ENCODE measurements at places on chromosomes 4 and X. TPM values are rescaled to one million over a fixed set of nuclear protein-coding genes. Genes with fewer than 3 reads are reported as not detected.

GRCh38 chrX:148620023-148620422 lies 119.6 kb downstream of the AFF2 start:
- no peak for DNase-seq

DNA sequence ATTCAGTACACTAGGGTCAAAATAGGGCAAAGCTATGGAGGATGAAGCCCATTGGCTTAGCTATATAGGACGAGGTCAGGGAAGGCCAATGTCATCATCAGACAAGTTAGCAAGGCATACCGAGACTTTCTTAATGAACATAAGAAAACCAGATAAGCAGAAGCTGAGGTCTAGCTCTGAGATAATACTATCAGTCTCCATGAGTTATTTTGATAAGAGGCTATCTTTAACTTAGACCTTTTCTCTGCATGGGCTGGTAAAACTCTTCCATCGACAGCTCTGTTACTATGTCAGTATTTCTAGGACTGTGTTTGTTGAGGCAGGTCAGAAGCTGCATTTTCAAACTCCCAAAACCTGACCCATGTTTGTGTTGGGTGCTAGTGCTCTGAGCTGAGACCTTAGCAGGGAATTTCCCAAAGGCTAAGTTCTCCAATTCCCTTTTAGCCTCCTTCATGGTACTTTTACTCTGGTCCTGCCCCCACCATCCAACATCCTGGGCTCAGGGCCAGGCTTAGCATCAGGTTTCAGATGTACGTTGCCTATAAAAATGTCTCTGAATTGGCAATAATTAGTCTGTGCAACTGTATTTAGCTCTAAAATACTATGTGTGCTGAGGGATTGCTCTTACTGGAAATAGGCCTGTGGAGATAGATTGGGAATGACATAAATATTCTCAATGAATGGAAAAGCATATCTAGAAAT lies 29.3 kb upstream of the LRAT start:
- peak; percentile 23 for DNase-seq

- peak; percentile 56 for DNase-seq
These were observed 2.4 kb upstream of the RAB40AL start for GRCh38 chrX:102934624-102935023.

DNA sequence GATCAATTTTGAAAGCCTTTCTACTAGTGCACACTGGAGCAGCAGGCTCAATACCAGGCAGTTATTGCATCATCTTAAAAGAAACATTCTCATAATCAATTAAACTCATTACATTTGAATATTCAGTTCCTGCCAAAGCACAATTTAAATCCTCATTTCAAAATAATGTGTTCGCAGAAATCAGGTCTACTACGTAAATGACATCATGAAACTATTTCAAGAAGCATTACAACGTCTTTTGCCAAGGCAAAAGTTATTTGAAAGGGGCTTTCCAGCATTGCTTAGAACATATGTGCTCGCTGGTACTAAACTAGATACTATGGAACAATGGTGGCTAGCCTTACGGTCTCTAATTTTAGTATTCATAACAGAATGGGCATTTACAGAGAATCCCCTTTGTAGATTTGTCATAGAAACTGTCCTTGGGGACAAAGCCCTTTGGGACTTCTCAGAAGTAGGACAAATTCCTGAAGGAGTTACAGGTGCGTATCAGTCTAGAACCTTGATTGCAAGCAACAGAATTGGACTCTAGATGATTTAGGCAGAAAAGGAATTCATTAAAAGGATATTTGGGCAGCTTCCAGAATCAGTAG lies 27.6 kb upstream of the HUWE1 start:
- no peak for DNase-seq

GRCh38 chr4:59818656-59819055 lies 1381.5 kb upstream of the ADGRL3 start:
- DNase-seq: no peak

- no peak for DNase-seq
These were observed 20.9 kb downstream of the LRRC66 start for GRCh38 chr4:51999250-51999649.

DNA sequence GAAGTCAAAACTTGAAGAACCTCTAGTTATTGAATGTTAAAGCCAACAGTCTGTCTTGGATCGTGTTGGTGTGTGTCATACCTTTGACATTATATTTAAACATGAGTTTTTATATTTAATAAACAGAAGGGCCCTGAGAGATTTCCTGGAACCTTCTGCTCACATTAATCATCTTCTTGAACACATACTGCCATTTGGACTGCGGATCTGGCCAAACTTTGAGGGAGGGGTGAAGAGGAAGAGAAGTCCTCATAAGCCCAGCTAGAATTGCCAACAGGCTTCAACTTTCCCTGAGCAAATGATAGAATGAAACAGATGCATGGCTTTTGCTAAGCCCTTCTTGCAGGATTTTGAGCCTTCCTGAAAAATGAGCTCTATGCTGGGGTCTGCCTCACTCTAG lies 27.4 kb downstream of the CCKAR start:
- DNase-seq: no peak

- DNase-seq: peak; percentile 56
These were observed 12.8 kb upstream of the ELOVL6 start for GRCh38 chr4:110211007-110211769.

DNA sequence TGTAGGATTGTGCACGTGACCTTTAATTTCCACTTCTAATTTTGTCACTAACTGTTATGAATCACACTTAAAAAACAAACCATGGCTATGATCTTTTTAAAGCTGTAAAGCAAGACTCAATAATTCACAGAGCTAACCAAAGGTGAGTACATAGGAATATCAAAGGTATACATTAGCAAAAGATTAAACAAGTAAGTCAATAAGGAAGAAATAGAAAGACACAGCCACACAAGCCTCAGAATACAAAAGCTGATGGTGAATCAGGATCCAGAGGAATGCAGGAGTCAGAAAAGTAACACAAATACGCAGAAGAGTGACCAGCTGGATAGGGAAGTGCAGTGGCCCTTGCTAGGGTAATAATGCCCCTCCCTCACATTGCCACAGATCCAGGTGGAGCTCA lies 943.6 kb downstream of the DMD start:
- no peak for DNase-seq

DNA sequence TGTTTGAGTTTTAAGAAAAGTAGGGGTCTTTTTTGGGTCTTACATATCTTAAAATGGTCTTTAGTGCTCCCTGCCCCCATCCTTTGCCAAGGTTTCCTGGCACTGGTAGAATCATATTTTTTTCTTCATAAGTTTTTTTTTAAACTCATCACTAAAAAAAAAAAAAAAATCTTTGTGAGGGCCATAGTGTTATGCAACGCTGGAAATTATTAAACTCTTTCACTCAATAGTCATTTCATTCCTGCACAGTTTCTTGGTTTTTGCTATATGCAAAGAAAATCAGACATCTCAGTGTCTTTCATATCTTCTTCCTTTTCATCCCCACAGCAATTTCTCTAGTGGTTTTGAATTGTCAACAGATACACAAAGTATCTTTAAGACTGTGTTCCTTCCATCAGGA lies 95.6 kb downstream of the TMA16 start:
- DNase-seq: no peak

GRCh38 chr4:6877067-6877466 lies 32.6 kb upstream of the TBC1D14 start:
- DNase-seq: no peak

DNA sequence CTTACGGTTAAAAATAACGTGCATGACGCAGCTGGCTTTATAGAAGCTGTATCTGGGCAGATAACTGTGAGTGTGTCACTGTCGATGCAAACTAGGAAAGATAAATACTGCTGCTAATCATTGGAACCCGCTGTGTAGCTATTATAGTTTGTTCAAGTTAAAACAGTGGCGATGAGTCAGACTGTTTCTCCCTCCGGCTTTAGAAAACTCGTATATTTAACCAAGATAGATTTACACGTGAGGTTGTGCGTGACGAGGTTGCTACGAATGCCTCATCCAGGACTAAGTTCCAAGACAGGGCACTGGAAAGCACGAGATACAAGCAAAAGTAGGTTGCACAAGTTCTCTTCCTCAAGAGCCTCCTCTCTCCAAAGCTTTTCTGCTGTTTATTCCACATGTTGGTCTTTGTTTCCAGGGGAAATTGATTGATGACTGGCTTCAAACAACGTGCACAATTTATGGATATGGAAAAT lies 270.7 kb downstream of the FBXW7 start:
- peak; percentile 84 for DNase-seq

The CT45A2 gene
- not detected for total RNA-seq

GRCh38 chrX:119073911-119074310 lies 1.1 kb downstream of the CT47C1 start:
- no peak for DNase-seq

DNA sequence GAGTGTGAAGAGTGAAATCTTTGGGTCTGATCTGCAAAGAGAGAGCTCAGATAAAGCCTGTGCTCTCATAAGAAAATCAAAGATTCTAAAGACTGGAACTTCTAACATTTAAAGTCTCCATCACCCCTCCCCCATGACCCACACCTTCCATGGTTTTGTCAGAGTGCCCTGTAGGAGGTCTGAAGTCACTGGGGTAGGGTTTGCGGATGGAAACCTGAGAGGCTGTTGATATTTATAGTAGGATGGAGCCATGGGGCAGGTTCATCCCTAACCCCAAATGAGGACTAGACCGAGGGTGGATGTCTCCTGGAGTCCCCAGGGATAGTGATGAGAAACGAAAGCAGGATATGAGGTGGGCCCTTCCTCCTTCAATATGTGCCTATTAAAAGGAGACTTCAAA lies 28.4 kb upstream of the NLGN4X start:
- no peak for DNase-seq

The MXRA5 gene
- not detected for total RNA-seq

DNA sequence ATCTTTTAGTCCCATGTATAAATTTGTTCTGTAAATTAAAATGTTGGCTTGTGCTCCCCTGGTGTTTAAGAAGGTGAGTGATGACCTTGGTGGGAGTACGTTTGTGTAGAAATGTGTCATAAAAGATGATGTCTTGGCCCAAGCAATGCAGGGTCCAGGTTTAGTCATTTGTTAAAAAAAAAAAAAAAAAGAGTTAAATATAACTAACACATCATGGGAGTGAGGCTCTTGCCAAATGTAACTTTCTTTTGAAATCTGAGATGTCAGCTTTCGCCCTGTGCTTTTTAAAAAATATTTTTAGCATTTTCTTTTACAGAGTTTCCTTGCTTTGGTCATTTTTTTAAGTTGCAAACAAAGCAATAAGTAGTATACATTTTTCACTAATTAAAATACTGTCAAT lies 135.6 kb downstream of the FBXO8 start:
- DNase-seq: no peak

GRCh38 chrX:44904542-44905115 lies 31.6 kb downstream of the KDM6A start:
- peak; percentile 11 for DNase-seq

- no peak for DNase-seq
These were observed 22.2 kb downstream of the ARHGAP10 start for GRCh38 chr4:147754037-147754445.

The CHRNA9 gene
- 0.35 TPM for total RNA-seq

The UCP1 gene
- total RNA-seq: 0.22 TPM

The TLL1 gene
- total RNA-seq: 14.3 TPM

DNA sequence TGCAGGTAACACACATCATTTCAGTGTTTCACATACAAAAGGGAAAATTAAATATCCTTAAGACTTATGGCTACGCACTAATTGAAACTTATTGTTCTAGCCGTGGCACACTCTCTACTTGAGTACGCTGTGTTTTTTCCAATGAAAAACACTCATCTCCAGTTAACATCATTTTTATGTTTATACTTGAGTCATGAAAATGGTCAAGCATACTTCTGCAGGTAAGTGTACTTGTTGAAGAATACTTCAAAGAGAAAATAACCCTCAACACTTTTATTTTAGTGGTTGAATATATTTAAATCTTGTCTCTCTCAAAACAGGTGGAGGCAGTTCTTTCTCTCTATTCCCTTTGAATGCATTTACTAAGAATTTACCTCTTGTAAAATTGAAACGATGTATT lies 538.7 kb upstream of the PCDH7 start:
- DNase-seq: no peak

DNA sequence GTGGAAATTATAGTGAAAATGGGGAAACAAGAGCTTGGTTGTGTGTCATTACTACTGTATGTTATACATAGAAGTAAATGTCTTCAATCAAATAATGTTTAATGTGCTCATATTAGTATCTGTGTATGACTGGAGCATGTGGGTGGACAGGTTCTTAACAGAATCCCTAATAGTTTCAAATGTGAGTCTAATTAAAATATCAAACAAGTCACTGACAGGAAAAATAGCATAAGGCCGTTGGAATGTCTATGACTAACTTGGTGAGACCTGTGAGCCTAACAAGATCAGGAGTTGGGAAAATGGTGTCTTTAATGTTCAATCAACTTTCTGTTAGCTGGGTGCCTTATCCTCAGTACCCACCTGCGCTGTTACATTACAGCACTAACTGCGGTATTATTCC lies 6.2 kb upstream of the CXCL3 start:
- no peak for DNase-seq

The STBD1 gene
- total RNA-seq: not detected

- DNase-seq: peak; percentile 71
These were observed 584 bp downstream of the TMEM271 start for GRCh38 chr4:575281-576141.

GRCh38 chr4:3390288-3390811 lies 51.4 kb upstream of the HGFAC start:
- DNase-seq: no peak

- DNase-seq: peak; percentile 95
These were observed 14.0 kb upstream of the PHKA2 start for GRCh38 chrX:18997916-18998315.
